A549 treated with AZD2906 at 1 μM for 4 hours (cell line): ENCODE measurements at places on chromosomes 7 and 10. TPM values are rescaled to one million over a fixed set of nuclear protein-coding genes. Genes with fewer than 3 reads are reported as not detected.

NRG3 gene
- total RNA-seq, result not detected in 5 replicates

DPP6 gene
- 0.11 TPM in 1 of 5 replicates, not detected in the others for total RNA-seq

SOSTDC1 gene
- not detected in 5 replicates for total RNA-seq

SLC18A3 gene
- not detected in 5 replicates for total RNA-seq

COL17A1 gene
- total RNA-seq, result 1.3 to 2.4 TPM (median 1.8 TPM) in 5 replicates

NEURL1 gene
- total RNA-seq, result 0.49 to 0.97 TPM (median 0.55 TPM) in 5 replicates

SEMA3A gene
- 3.1 to 5.2 TPM (median 4.0 TPM) in 5 replicates for total RNA-seq

RGR gene
- not detected in 5 replicates for total RNA-seq

NUTM2A gene
- 0.04 to 0.12 TPM (median 0.08 TPM) in 4 of 5 replicates, not detected in the other for total RNA-seq

CCDC201 gene
- total RNA-seq, result not detected in 5 replicates

NACAD gene
- 0.20 to 0.50 TPM (median 0.32 TPM) in 5 replicates for total RNA-seq

STOX1 gene
- total RNA-seq, result 0.56 to 0.83 TPM (median 0.61 TPM) in 5 replicates

OGDHL gene
- 0.46 to 0.59 TPM (median 0.47 TPM) in 5 replicates for total RNA-seq

XPNPEP1 gene
- total RNA-seq, result 30.3 to 37.9 TPM (median 33.4 TPM) in 5 replicates

GPR22 gene
- not detected in 5 replicates for total RNA-seq
